ENCODE measurements at places on chromosomes 16 and 17.

GRCh38 chr16:28053461-28053860 is 10.1 kb downstream of the GSG1L start:
- DNase-seq, result no peak

DNA sequence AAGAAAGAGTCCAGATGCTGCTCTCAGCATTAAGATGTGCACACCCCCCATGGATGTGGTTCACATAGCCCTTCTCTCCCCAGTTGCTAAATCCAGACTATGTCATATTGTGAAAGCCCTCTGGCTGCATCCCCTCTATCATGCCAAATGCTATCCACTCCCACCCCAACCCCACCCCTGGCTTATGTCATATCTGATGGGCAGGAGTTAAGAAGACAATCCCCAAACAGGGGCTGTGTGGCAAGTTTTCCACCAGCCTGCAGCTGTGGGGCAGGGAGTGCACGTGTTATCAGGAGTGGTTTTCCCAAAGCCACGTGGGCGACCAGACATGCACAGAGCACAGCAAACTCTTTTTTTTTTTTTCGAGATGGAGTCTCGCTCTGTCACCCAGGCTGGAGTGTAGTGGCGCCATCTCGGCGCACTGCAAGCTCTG is 10.0 kb downstream of the FAM117A start:
- no peak for DNase-seq

DNA sequence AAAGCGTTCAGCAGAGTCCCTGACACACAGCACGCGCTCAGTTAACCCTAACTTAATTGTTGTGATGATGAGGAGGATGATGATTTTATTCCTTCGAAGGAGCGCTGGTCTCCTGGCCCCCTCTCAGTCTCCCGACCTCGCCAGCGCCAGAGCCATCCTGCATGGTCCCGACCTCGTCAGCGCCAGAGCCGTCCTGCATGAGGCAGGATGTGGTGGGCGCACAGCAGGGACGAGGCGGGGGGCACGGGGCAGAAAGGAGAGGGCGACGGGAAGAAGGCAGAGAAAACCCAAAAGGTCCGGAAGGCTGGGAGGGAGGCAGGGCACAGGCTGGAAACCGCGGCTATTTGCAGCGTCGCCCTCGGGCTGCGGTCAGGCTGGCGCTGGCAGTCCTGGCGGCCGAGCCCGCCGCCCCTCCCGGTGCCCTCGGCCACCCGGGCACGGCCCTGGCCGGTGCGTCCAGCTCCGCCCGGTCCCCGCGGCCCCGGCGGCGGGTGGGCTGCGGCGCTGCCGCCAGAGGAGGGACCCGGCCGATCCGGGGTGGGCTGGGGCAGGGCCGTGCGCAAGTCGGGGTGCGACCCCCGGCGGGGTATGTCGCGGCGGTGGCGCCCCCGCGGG is 3.0 kb upstream of the TAC4 start:
- no peak for DNase-seq

DNA sequence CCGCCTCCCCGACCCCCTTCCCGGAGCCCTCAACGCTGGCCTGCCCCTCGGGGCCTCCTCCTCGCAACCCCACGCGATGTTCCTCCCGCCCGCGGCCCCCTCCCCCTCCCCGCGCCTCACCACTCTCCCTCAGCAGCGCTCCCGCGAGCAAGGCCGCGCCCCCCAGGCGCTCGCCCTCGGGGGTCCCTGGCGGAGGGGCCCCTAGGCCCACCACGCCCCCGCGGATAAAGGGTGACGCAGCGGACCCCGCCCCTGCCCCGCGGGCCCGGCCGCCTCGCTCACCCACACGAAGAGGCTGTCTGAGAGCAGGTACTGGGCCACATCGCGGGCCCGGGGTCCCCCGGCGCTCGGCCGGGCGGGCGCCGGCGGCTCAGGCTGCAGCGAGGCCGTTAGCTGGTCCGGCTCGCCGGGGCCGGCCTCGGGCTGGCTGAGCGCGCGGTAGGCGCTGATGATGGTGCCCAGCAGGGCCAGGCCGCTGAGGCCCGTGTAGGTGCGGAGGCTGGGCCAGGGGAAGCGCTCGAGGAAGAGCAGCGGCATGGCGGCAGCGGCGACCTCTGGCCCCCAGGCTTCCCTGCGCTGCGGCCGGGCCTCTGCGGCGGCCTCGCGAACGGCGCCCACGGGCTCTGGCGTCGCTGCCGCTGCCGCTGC is 430 bp downstream of the AMFR start:
- no peak for DNase-seq

- DNase-seq, result no peak
Measured at GRCh38 chr17:81481073-81481799, 31.4 kb downstream of the ACTG1 start.

DNA sequence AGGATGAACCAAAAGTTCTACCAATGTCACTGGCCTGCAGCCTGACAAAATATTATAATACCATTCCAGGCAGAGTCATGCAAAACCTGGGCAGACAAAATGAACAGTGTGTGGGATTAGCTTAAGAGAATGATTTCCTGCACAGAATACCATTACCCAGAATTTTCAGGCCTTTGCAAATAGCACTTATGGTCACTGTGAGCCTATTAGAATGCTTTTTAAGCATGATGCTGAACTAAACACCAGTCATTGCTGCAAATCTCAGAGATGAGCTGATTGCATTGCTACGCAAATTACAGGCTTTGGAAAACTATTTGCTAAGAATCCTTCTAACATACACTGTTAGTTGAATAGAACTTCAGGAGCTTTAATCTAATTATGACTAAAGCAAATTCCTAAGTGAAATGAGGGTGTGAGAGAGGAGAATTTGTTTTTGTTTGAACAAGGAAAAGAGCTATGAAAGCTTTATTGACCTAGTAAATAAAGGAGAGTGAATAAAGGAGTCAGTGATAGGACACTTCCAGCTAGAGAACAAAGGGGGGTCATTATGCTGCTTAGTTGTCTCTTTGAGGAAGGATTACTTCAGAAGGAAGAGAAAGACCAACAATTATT is 398.8 kb downstream of the HS3ST3B1 start:
- no peak for DNase-seq

GRCh38 chr17:64060331-64060730 is 39.9 kb upstream of the ICAM2 start:
- DNase-seq, result peak; percentile 35

DNA sequence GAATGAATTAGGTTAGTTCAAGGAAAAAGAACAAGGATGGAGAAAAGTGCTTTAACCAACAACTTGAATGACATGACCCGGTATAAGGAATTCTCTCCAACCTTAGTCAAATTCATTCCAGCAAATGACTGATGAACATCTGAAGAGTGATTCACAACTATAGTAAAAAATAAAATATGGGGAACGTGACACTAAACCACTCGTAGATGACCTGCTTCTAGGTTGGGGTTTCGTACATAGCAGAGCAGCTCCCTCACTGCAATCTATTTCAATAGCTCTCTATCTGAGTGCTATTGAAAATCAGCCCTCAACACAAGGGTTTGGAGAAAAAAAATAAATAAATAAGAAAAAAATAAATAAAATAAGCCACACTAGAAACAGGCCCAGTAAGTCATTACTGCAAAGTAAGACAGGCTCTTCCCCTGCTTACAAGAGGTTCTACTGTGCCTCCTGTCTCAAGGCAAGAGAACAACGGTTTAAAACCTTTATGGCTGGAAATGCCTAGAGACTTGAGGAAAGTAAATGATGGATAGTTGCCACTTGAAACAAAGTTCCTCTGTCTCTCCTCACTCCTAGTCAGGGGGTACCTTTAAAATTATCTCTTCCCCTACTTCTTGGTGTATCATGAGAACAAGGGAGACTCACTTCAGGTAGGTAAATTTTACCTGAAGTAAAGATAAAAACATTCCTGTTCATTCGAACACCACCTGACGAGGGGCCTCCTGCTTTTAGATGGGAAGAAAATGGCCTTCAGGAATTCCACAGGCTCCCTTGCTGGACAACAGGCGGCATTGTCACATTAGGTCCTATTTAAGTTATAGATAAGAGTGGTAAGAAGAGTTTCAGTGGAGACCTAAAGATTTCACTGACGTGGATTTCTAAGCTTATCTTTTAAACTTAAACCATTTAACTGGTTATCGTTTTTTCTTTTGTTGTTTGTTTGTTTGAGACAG is 20.5 kb downstream of the COG7 start:
- peak; percentile 5 for DNase-seq

DNA sequence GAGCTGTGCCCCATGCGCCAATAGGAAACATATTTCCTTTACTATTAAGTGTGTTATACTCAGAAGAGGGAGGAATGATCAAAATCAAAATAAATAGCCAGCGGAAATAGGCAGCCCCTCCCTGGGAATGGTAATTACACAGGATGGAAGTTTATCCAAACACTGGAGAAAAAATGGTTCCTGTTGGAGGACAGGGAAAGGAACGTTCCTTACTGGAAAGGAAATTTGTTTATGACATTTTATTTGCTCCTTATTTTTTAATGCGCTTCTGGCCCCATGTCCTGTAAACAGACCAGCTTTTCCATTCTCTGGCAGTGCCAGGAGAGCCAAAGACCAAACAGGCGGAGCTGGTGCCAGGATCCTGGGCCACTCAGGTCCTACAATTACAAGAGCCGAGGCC is 273.7 kb downstream of the SOX9 start:
- no peak for DNase-seq

GRCh38 chr17:49928126-49928800 is 40.7 kb upstream of the DLX4 start:
- DNase-seq, result no peak

GRCh38 chr17:80180192-80180591 is 10.4 kb downstream of the CARD14 start:
- DNase-seq, result no peak

DNA sequence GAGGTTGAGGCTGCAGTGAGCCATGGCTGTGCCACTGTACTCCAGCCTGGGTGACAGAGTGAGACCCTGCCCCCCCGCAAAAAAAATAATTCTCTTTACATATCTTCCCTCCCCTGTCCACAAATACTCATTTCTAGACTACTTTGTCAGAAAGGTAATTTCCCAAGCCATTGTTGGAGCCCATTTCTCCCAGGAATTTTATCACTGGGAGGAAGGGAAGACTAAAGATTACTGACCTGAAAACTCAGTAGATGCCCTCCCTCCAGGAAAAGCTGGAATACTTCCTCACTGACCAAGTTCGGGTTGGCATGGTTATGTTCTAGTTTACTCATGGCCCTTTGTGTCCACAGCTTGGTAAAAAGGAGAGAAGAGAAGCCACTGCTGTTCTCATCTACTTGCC is 4.1 kb downstream of the CALCOCO2 start:
- no peak for DNase-seq

- no peak for DNase-seq
Measured at GRCh38 chr16:81635063-81635937, 143.8 kb upstream of the PLCG2 start.

DNA sequence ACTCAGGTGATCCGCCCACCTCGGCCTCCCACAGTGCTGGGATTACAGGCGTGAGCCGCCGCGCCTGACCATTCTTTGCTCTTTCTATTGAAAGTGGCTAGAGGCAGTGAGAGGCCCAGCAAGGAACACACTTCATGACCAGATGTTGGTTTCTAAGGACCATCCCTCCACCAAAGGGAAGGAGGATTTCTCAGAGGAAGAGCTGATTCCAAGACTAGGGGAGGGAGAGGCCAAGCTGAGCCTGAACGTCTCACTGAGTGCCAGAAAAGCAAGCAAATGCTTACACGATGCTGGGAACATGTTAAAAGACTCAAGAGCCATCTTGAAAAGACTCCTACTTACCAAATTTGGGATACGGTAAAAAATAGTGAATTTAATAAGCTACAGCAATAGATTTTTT is 79.2 kb downstream of the MRM3 start:
- DNase-seq, result no peak

Measured in OCI-LY7 (cell line).